ENCODE measurements at places on chromosomes 3 and 15. TPM values are rescaled to one million over a fixed set of nuclear protein-coding genes. Genes with fewer than 3 reads are reported as not detected.

DNA sequence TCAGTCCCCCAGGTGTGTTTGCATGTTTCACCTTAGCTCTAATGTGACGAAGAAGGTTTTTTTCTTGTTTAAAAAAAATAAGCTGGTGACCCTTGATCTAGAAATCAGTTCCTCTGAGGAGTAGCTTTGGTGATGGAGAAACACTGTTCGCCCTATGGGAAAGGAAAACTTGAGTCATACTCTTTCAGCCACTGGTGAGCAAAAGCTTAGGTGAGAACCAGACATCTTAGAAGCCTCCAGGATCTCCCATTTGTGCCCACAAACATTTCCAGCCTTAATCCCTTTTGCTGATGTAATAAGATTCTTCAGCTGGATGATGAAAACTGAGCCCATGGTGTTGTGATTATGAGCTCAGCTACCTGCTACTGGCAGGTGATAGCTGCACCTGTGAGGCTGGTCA, 37.8 kb downstream of the SLC27A2 start:
- H3K36me3 ChIP-seq, result peaks cover 29% of the 10 kb centered on the region
- no peak overlapping the region for H3K27ac ChIP-seq
- no peaks in the 10 kb centered on the region for H3K27me3 ChIP-seq
- H3K4me3 ChIP-seq, result no peak overlapping the region
- no peak for DNase-seq
- no peaks in the 10 kb centered on the region for H3K4me1 ChIP-seq

GPR171 gene
- total RNA-seq, result 222 TPM

DNA sequence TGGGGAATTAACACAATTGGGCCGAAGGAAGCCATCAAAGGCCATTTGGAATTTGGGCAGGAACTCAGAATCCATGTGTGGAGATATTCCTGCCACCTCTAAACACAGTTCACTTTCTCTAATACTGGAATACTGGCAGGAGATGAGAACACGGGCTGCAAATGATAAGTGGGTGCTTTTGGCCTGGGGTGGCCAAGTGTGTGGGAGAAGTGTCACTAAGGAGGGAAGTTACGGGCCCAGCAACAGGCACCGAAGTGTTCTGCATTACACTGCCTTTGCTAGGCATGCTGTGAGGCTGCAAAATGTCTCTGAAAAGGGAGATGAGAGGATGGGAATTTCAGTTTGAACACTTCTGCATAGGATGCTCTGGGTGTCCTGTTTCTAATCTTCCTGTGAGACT, 89.4 kb upstream of the FEZF2 start:
- no peaks in the 10 kb centered on the region for H3K4me1 ChIP-seq
- no peaks in the 10 kb centered on the region for H3K27me3 ChIP-seq
- H3K27ac ChIP-seq, result no peak overlapping the region
- DNase-seq, result no peak

- DNase-seq, result no peak
- no peaks in the 10 kb centered on the region for H3K36me3 ChIP-seq
- H3K27ac ChIP-seq, result no peak overlapping the region
- no peaks in the 10 kb centered on the region for H3K4me1 ChIP-seq
- peaks cover 2% of the 10 kb centered on the region for H3K27me3 ChIP-seq
Measured at GRCh38 chr15:63420333-63420747, 38.7 kb upstream of the CA12 start.

LDHAL6B gene
- not detected for total RNA-seq

QTRT2 gene
- 25.6 TPM for total RNA-seq

DNA sequence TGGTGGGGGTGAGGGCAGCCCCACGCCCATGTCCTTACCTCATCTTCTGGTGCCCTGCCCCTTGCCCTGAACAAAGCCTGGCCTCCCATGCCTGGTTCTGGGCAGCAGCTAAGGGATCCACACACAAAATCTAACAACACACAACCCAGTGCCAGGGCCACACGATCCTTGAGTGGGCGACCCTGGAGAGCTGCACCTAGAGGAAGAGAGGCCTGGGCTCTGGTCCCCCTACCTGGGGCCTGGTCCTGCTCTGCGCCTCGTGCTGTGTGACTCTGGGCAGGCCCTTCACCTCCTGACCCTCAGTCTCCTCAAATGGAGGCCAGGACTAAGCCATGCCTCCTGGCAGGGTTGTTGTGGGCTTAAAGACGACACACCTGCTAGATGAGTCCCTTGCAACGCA, 20.0 kb upstream of the C3orf22 start:
- no peak overlapping the region for H3K4me3 ChIP-seq
- DNase-seq, result no peak
- H3K27ac ChIP-seq, result no peak overlapping the region
- H3K36me3 ChIP-seq, result no peaks in the 10 kb centered on the region

DNA sequence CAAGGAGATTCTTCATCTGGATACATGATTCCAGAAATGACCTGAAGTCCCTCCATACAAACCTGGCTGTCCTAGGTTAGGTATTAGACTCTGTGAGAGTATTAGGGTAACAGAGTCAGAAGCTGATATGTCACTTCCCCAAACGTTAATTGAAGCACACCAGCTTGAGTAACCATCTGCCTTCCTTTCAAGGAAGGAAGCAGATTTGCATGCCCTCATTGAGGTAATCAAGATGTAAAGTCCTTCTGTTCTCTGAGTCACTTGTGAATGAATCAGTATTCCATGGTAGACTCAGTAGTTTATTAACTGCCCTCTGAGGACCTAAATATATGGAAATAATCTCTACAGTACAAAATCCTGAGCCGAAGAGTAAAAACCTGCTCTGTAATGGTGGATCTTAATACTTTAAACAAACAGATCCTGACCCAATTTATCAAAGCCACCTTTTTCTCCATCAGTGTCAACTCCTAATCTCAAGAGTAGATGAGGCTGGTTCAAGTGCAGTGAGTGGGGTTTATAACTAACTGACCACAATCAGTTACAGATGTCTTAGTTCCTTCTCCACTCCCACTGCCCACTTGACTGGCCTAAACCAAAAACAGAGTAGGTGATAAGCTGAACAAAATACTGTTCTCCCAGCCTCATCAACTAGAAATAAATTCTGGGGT, 246.2 kb upstream of the CHRM5 start:
- H3K4me1 ChIP-seq, result no peaks in the 10 kb centered on the region
- no peaks in the 10 kb centered on the region for H3K36me3 ChIP-seq
- no peak overlapping the region for H3K4me3 ChIP-seq
- DNase-seq, result no peak

CPLX3 gene
- total RNA-seq, result 0.18 TPM

NCK1 gene
- total RNA-seq, result 51.3 TPM

GRCh38 chr3:8903191-8903590, 60.1 kb downstream of the RAD18 start:
- H3K27me3 ChIP-seq, result no peaks in the 10 kb centered on the region
- H3K4me1 ChIP-seq, result no peaks in the 10 kb centered on the region
- H3K27ac ChIP-seq, result no peak overlapping the region
- H3K4me3 ChIP-seq, result no peak overlapping the region

DNA sequence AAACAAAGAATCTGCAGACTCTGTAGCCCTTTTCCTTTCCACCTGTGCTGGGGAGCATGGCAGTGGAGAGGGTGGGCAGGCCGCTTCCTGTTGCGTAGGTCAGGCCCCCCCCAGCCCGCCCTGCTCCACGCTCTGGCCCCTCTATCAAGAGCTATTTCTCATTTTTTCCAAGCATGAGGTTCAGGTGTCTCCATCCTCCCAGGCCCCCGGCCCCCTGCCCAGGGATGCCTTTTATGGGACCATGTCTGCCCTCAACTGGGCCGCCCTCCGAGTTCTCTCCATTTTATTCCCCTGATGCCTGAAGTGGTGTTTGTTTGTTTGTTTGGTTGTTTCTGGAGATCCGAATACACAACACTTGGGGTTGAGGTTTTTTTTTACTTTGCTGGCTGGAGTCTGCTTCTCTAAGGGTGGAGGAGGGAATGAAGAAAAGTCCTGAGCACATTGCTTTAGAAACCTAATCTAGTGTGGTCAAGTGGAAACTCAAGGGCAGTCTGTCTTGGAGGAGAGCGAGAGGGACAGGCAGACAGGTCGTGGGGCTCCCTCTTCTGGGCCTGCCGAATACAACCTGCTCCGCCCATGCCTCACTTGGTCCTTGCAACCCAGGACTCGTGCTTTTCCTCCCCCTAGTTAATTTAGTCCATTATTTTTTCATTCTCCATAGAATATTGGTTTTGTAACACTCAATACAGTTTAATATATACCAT, 176.5 kb upstream of the LYSMD4 start:
- no peaks in the 10 kb centered on the region for H3K4me1 ChIP-seq
- H3K27ac ChIP-seq, result no peak overlapping the region
- no peak for DNase-seq
- H3K27me3 ChIP-seq, result no peaks in the 10 kb centered on the region

GRCh38 chr15:90126596-90127435, 24.5 kb upstream of the IDH2 start:
- no peak overlapping the region for H3K27ac ChIP-seq
- no peak overlapping the region for H3K4me3 ChIP-seq
- H3K36me3 ChIP-seq, result no peaks in the 10 kb centered on the region
- H3K27me3 ChIP-seq, result peaks cover 3% of the 10 kb centered on the region
- peaks cover 13% of the 10 kb centered on the region for H3K4me1 ChIP-seq

STRIT1 gene
- total RNA-seq, result not detected

DNA sequence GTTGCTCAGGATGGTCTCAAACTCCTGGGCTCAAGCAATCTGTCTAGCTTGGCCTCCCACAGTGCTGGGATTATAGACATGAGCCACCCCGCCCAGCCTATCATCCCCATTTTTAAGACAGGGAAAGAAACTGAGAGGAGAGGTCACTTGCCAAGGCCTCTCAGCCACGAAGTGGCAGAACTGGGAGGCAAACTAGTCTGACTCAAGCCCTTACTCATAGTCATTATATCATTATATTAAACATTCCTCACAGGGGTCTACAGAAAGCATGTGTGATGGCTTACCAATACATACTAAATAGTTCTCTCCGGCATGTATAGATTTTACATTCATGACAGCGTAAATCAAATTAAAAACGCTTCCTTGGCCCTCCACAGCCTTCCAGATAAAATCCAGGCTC, 62.0 kb upstream of the ZBTB38 start:
- H3K36me3 ChIP-seq, result no peaks in the 10 kb centered on the region
- no peak for DNase-seq
- no peak overlapping the region for H3K27ac ChIP-seq
- H3K4me1 ChIP-seq, result peaks cover 51% of the 10 kb centered on the region
- H3K4me3 ChIP-seq, result no peak overlapping the region

TMPRSS7 gene
- not detected for total RNA-seq

GRCh38 chr3:128226186-128226725, 73.0 kb downstream of the EEFSEC start:
- no peak overlapping the region for H3K27ac ChIP-seq
- H3K36me3 ChIP-seq, result peaks cover 14% of the 10 kb centered on the region
- no peaks in the 10 kb centered on the region for H3K4me1 ChIP-seq
- no peak for DNase-seq
- H3K4me3 ChIP-seq, result no peak overlapping the region

DNA sequence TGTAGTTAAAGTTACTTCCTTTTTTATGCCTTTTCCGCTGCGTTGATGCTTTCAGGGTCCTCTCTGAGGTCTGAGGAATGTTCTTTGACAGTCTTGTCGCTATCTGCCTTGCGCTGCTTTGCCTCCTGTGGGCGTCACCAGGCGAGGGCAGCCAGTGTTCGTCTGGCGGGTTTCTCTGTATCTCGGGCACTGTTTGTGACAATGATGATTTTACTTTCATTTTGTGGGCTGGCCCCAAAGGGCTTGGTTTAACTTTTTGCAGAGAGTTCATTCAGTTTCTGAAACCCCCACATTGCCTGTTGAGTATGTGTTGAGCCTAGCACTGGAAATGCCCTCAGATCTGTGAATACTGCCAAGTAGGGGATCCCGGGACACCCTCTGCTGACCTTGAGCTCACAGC, 24.6 kb upstream of the SACM1L start:
- peak overlapping the region; percentile 77 for H3K4me3 ChIP-seq
- H3K27me3 ChIP-seq, result no peaks in the 10 kb centered on the region
- peak overlapping the region; percentile 79 for H3K27ac ChIP-seq
- DNase-seq, result peak; percentile 75

- H3K27ac ChIP-seq, result peak overlapping the region; percentile 90
- H3K4me3 ChIP-seq, result peak overlapping the region; percentile 91
- H3K4me1 ChIP-seq, result peaks cover 55% of the 10 kb centered on the region
- no peaks in the 10 kb centered on the region for H3K27me3 ChIP-seq
- H3K36me3 ChIP-seq, result peaks cover 24% of the 10 kb centered on the region
Measured at GRCh38 chr3:36907911-36908646, 36.8 kb downstream of the TRANK1 start.

GRCh38 chr3:135862361-135862760, 103.2 kb upstream of the PPP2R3A start:
- no peaks in the 10 kb centered on the region for H3K36me3 ChIP-seq
- no peak for DNase-seq
- no peaks in the 10 kb centered on the region for H3K27me3 ChIP-seq
- H3K27ac ChIP-seq, result no peak overlapping the region
- H3K4me3 ChIP-seq, result no peak overlapping the region

P2RY14 gene
- total RNA-seq, result 1.4 TPM

DNA sequence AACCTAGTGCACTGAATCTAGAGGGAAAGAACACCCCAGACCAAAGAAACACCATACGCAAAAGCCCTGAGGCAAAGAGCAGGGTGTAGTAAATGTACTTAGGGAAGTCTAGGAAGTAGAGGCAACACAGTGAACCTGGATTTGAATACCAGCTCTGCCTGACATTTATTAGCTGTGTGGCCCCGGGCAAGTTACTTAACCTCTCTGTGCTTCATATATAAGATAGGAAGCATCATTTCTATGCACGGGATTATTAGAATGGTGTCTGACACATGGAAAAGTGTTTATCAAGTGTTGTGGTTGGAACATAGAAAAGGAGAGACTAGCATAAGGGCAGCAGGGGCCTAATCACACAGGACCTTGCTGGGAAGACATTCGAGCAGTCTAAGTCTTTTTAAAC, 132.2 kb downstream of the ERC2 start:
- H3K27ac ChIP-seq, result no peak overlapping the region
- H3K4me1 ChIP-seq, result no peaks in the 10 kb centered on the region
- H3K4me3 ChIP-seq, result no peak overlapping the region
- no peaks in the 10 kb centered on the region for H3K36me3 ChIP-seq
- no peak for DNase-seq
- peaks cover 12% of the 10 kb centered on the region for H3K27me3 ChIP-seq

DNA sequence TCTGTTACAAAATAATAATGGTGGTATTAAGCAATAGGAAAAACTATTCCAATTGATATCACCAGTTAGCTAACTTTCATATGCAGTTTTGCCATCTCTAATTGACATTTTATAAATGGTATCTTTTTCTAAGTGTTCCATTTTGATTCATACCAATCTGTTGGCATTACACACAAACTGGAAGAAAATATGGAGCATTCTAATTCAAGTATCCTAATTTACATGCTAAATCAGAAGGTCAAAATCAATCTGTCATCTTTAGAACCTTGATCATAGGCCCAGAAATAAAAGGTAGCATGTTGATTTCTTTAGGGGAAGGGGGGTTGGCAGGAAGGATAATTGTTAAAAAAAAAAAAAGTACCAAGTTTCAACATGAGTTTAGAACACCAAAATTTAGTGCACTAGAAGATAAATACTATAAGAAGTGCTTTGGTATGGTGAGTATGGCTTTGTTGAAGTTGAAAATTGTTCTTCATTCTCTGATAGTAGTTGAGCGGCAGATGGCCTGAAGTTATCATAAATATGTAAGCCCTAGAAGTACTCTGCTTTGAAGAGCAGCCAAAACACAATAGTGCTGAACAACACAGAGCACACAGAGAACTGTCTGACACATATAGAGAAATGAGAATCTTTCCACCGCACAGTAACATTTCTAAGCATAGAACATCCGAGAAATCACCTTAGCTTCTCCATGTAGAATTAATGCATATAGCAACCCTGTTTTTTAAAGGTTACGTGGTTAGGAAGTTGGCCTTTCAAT, 130.1 kb downstream of the TAFA4 start:
- H3K36me3 ChIP-seq, result no peaks in the 10 kb centered on the region
- no peak overlapping the region for H3K4me3 ChIP-seq
- no peak for DNase-seq
- H3K4me1 ChIP-seq, result no peaks in the 10 kb centered on the region
- no peak overlapping the region for H3K27ac ChIP-seq

ADGRG7 gene
- total RNA-seq, result not detected

All from activated CD4-positive, alpha-beta memory T cell treated with anti-CD3 and anti-CD28 coated beads, Interleukin-2, amount 10 ng/mL, durations not matched to agents 7 days and 5 days (primary cell).